ENCODE measurements at places on chromosomes 4 and X.

DNA sequence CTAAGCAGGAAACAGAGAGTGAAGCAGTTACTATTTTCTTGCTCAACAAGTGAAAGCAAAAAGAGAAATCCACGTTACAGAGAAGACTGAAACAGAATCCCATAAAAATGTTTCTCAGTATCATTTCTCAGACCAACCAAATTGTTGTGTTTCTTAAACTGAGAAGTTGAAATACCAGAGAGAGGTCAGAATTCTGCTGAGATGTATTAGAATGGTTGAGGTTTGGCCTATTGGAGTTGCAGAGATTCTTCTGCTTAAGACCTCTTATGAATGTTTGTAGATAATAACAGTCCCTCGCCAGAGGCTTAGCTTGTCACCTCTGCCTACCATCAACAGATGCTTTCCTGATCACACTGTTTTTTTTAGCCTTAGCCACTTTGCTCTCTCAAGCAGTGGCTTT lies 481.4 kb downstream of the TRIML1 start:
- no peak for DNase-seq

GRCh38 chr4:44421330-44422065 lies 27.1 kb downstream of the KCTD8 start:
- no peak for DNase-seq

DNA sequence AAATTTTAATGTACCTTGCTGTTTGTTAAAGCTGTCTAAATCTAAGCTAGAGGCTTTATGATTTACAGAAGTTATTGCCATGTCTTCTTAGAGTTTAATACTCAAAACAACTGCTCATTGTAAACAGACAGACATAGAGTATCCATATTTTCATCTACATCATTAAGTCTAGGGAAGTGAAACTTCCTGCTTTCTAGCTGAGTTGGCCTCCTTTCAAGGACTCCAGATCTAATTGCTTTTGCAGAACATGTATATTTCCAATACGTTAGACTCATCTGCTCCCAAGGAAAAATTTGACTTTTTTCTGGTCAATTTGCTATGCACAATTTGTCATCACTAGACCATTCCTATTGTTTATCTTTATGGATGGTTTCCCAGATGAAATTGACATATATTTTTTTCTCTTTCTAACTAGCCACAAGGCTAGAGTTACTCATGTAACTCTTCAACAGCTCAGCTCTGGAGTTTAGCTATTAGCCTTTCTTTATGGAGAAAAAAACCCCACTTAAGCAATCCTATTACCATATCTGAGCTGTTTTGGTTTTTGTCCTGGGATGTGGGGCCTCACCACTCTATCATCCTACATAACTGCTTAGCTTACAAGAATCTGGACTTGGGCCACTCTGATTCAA lies 122.9 kb downstream of the PPA2 start:
- DNase-seq = no peak

GRCh38 chr4:84232309-84233095 lies 266.6 kb downstream of the NKX6-1 start:
- DNase-seq = no peak

- no peak for DNase-seq
Measured at GRCh38 chr4:53905941-53906377, 158.4 kb downstream of the CHIC2 start.

GRCh38 chr4:130576218-130576617 lies 1480.3 kb downstream of the C4orf33 start:
- DNase-seq = no peak

DNA sequence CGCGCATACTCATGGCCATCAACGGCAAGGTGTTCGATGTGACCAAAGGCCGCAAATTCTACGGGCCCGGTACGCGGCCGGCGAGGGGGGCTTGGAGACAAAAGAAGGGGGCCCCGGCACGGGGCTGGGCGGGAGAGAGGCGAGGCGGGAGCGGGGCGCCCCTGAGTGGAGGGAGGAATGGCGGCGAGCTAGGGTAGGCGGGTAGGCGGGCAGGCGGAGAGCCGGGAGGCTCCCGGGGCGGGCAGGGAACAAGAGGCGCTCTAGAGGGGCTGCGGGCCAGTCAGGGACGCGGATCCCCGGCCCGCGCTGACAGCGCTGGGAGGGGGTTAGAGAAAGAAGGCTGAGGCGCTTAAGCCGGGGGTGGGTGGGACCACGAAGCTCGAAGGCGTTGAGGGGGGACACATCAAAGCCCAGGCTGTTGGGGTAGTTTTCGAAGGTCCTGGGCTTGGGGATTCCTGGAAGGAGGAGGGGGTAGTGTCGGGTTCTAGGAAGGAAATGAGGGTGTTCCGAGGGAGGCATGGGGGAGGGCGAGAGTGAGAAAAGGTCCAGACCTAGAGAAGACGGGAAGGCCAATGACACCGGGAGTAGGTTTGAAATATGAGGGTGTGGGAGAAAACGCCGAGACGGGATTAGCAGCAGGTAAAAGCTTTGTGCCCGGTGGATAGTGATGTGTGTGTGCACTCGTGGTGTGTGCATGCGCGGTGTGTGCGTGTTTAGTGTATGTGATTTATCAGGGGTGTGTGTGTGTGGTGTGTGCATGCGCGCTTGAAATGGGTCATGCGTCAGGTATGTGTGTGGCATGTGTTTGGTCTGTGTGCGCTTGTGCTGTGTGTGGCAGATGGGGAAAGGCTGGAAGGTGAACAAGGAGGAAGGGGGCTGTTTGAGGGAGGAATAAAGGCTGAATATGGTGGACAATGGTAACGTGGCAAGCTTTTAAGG lies 807 bp downstream of the PGRMC1 start:
- no peak for DNase-seq

GRCh38 chr4:147340111-147340510 lies 140.8 kb upstream of the EDNRA start:
- no peak for DNase-seq

GRCh38 chr4:2858451-2859217 lies 15.0 kb downstream of the ADD1 start:
- no peak for DNase-seq

DNA sequence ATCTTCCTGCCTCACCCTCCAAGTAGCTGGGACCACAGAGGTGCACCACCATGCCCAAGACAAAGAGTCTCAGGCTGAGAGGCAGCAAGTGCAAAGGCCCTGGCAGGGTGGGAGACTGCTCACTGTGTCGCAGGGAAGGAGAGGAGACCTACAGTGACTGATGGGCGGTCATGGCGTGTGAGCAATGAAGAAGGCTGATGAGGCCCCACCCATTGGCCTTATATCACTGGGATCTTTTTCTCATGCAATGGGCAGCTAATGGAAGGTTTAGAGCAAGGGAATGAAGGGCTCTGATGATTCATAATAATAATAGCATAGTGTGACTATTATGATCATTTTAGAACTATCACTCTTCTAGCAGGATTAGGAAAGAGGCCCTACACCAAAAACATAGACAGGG lies 20.9 kb downstream of the FAM9C start:
- no peak for DNase-seq

DNA sequence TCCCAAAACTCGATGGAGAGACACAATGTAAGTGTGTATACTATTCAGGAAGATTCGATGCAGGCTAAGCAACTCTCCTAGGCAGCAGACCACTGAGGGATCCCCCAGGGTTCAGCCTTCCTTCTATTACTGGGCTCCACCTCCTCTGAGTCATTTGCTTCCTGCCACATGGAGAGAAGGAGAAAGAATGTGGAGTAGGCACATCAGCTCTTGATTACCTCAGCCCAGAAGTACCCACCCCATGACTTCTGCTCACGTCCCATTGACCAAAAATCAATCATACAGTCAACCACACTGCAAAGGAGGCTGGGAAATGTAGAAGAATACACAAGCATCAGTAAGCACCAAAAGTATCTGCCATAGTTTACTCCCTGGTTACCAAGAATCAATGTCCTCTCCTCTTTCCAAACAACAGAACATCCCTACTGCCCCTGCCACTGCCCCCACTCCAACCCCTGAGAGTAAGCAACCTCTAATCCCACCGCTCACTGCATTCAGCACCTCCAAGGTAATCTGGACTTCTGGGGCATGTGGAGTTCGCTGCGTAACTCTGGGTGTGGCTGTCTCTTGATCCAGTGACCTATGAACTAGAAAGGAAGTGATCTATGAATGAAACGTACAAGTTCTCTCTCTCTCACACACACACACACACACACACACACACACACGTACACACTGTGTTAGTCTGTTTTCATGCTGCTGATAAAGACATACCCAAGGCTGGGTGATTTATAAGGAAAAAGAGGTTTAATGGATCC lies 91.2 kb upstream of the C1QTNF7 start:
- DNase-seq = no peak

DNA sequence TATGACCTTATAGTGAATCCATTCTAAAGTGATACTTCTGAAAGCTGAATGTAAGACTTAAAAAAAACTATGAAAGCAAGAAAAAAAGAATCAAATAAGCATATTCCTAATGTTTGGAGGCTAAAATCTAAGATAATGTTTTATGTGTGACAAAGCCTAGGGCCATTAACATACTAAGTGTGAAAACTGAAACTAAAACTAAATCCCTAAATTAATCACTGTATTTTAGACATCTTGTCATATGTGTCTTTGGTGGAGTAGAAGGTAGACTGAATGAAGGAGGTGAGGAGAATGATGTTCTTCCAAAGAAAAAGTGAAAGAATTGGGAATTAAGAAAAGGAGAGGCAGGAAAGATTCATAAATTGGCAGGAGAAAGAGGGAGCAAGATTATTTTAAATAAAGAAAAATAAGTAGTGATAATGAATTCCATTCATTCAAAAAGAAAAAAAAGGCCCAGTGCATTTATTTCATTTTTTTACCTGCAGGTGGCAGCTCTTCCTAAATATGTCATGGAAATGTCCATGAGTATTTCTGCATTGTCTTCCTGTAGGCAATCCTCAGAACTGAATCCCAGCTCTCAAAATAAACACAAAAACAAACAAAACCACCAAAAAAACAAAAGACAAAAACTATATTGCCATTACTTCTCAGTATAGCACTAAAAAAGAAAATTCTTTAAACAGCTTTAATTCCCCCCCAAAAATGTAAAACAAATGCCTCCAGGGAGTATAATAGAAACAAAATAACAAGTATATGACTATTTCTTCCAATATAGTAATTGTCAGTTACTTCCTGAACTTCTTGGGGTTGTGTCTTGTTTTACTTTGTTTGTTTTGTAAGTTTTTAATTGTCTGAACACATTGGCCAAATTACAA lies 17.0 kb upstream of the AP1AR start:
- DNase-seq = peak; percentile 7

DNA sequence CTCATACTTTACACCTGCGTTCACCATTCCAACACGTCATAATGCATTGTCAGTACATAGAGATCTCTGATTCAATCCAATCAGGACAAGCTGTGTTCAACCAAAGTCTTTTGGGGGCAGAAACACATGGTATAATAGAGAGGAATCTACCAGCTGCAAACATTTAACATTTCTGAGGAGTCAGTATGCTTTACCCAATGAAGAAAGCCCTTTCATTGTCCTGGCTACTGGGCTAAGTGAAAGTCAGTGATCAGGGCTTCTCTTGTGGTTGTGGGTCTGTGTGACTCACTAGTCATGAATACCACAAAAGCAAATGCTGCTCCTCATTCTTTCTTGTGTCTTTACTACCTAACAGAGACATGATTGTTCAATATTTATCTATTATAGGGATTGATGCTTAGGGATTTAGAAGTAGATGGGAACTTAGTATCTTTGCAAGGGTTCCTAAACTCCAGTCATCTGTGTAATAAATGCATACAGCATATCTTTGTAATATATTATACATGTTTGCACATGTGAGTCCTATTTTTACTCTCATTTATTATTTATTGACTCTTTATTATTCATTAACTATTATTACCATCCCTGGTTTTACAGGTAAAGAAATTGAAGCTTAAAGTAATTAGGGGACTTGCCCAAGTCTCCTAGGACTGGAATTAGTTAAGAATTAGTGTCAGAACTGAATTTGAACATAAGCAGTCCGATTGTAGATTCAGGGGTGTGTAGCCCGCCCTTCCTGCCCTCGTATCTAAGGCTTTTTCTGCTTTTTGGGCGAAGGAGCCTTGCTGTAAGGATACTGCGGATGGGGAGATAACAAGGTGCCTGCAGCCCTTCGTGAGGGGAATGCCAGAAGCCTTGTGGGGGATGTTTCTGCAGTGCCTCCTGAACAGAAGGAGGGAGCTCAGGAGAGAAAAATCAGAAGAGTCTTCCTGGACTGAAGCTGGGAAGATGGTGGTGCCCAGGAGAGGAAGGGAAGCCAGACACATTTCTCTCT lies 353.1 kb upstream of the BOD1L1 start:
- no peak for DNase-seq

DNA sequence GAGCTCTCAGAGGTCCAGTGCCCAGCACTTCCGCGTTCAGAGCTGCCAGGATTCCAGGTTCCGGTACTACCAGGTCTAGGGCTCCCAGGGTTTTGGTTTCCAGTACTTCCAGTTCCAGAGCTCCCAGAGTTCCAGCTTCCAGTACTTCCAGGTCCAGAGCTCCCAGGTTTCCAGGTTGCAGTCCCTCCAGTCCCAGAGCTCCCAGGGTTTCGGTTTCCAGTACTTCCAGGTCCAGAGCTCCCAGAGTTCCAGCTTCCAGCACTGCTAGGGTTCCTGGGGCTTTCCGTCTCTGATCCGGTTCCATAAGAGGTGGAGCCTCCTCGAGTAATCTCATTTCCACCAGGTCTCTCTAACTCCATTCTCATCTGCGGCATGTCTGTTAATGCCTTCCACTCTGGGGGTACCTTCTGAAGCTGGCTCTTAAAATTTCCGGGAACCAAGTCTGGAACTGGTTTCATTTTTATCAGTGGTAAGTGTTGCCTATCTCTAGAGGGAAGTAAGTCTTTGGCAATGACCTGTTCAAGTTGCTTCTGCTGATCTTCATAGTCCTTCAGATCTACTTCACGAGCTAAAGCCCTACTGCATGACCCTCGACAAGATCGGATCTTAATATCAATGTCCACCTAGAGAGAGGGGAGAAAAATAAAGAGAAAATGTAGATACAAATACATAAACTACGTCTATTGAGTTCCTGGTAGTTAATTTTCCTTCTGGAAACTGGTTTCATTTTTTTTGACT lies 4.1 kb downstream of the FGA start:
- no peak for DNase-seq

- no peak for DNase-seq
Measured at GRCh38 chr4:106951891-106952290, 84.2 kb downstream of the DKK2 start.

DNA sequence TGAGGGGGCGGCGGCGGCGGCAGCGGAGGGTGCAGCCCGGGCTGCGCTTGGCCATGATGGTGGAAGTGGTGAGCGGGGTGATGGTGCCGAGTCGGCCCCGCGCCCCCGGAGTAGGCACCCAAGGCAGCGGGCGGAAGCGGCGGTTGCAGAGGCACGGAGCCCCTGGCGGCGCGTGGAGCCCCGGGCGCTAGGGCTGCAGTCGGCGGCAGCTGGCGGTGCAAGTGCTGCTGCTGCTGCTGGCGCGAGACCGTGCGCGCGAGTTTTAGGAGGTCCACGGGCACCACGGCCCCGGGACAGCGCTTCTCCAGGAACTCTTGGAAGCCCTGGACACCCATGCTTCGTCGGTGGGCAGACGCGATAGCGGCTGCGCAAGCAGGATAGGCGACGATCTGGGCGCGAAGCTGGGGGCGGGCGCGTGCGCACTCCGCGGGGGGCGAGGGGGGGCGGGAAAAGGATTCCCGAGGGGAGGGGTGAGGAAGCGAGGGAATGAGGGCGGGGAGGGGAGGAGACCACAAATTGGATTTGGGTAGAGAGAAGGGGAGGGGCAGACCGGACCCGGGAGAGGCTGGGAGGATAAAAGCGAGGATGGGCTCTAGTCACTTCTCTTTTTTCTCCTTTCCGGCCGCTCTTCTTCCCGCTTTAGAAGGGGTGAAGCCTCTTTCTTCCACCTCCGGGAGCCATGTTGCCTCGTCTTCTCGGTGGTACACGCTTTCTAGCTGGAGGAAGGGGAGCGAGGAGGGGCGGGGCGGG lies at the start of gene FAM120C:
Gene FAM120C (minus strand): TSS at position 391 of the 750 bp plus-strand sequence. CDS start 56 bp downstream, at position 335.
- DNase-seq = peak; percentile 75

Measured in NCI-H1105 treated with DMSO at 0.1 percent for 48 hours (cell line).